Activated CD4-positive, alpha-beta T cell treated with anti-CD3 and anti-CD28 coated beads, Interleukin-2, amount 10 ng/mL, durations not matched to agents 7 days and 5 days (primary cell): ENCODE measurements at places on chromosomes 1 and 21. TPM values are rescaled to one million over a fixed set of nuclear protein-coding genes. Genes with fewer than 3 reads are reported as not detected.
A peak's percentile ranks its signal among the peaks of the same experiment; 100 is the strongest.

The CD5L gene
- not detected for total RNA-seq

DNA sequence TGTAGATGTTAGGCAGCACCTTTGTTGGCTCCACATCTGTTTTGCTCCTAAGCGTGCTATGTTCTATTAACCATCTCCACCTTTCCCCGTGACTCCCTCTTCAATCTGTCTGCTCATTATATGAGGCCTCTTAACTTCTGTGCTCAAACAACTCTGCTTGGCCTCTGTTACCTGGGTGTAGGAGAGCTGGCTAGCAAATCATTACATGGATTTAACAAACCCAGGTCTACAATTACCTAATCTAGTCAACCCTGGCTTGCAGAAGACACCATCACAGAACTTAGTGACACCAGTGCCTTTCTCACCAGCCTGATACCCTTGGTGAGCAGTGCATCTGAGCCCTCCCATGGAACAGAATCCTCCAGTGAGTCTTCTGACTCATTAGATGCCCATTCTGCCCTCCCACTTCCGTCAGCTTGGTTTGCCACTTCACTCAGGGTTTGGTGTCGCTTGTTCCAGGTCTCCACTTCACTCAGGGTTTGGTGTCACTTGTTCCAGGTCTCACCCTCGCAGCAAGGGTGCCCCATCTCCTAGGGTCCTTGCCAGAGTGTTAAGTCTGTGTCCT lies 92.0 kb upstream of the KIF26B start:
- H3K27me3 ChIP-seq: no peaks in the 10 kb centered on the region
- H3K4me1 ChIP-seq: no peaks in the 10 kb centered on the region

DNA sequence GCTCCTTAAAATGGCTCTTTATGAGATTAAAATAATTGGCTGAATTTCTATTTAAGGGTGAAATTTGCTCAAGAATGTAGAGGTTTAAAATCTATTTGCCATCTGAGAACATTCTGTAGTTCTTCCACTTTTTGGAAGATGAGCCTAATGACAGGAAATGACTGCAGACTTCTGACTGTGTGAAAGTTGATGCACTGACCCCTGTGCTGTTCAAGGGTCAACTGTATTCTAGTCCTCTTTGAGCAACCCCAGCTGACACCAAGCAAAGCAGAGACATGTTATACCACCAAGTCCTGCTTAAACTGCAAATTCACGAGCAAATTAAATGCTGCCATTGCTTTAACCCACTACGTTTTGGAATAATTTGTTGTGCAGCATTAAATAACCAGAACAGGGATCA lies 26.6 kb downstream of the DDAH1 start:
- H3K4me1 ChIP-seq: no peaks in the 10 kb centered on the region
- DNase-seq: no peak
- peaks cover 6% of the 10 kb centered on the region for H3K27me3 ChIP-seq
- no peak overlapping the region for H3K4me3 ChIP-seq
- H3K27ac ChIP-seq: no peak overlapping the region

DNA sequence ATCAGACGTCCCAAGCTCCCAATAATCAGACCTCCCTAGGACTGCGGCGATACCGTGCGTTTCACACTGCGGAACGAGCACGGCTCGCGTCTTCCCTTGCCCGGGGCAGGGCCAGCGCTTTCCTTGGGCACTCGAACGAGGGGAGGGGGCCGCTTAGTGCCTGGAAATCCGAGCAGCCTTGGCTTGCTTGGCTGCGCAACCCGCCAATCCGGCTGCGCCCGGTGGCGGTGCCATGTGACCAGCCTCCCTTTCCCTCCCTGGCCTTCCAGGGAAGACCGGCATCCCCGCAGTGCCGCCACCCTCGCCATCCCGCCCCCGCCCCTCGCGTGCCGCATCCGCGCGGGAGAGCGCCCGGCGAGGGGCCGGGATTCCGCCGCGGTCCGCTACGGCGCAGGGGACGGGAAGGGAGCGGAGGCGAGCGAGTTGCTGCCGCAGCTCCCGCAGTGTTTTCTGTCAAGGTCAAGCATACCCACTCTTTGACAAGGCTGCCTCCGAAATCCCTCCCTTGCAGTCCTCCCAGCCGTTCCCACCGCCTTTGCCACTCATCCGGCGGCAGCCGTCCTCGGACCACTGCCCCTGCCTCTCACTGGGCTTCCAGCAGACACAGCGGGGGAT lies 8.3 kb upstream of the RNF19B start:
- no peak for DNase-seq
- H3K4me3 ChIP-seq: peak overlapping the region; percentile 37

DNA sequence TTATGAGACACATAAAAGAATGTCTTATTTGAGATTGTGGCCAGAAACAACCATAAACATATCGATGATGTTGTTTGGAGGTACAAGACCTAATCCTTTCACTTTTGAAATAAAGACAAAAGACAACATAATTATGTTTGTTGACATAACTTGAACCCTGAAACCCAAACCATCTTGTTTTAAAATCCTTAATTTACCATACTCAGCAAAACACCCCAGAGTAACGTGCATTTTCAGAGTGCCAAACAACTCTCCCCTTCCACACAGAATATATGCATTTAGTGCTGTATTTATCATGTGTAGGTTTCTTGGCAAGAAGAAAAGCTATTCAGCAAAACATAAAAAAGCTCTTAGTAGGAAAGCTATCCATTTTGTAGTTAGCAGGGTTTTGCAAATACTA lies 17.5 kb downstream of the SIM2 start:
- H3K27ac ChIP-seq: no peak overlapping the region
- peaks cover 53% of the 10 kb centered on the region for H3K27me3 ChIP-seq
- DNase-seq: no peak
- no peak overlapping the region for H3K4me3 ChIP-seq
- no peaks in the 10 kb centered on the region for H3K4me1 ChIP-seq
